NCI-H2081 (cell line): ENCODE measurements at places on chromosomes 5 and 9.

- no peak for DNase-seq
Observed at GRCh38 chr5:74624931-74625505, 15.5 kb downstream of the ENC1 start.

DNA sequence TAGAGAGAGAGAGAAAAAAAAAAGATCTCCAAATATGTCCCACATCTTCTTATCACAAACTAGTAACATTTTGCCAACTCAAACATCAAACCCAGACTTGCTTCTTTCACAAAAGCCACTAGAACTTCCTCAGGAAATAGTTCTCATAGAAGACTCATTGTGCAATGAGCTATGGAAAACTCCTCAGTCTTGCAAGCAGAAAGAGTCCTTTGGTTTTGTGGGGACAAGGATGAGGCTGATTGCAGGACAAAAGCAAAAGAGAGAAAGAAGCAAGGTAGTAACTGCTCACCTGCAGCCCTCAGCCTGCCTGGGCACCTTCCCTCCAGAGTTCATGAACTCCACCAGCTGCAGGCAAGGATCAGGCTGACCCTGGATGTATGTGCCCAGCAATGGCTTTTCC, 399.0 kb downstream of the IRX1 start:
- no peak for DNase-seq

DNA sequence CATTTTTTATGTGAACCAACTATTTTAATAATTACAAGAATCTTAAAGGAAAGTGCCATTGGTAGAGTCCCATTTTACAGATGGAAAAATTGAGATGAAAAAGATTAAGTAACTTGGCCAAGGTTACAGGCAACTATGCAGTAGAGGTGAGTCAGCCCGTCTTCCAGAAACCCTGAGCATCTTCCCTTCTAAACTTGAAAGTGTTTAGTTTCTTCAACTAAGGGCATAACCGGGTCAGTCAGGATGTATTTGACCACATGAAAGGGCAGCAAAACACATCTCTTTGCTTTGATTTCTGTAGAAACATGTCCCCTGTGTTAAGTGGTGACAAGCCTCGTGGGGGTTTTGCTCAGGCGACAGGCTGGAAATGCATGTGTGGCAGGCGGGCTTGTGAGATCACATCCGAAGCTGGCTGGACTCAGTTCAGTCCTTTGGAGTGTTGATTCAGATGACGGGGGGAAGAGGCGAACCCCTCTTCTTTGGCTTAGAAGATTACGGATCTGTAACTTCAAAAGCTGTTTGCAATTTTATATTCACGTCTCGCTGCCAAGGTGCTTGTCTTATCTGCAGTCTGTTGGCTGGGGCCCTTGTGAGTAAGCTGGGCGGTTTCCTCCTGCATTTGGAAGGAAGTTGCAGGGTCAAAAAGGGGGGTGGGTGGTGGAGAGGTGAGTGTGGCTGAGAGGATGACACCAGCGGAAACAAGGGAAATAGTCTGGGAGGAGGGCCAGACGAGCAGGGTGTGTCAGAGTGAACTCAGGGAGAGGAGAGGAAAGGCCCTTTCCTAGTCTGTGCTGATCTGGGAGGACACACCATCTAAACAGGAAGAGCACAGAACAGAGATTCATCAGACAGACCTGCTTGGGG, 78.9 kb upstream of the RPS23 start:
- DNase-seq: no peak

GRCh38 chr5:166581826-166582225, 1709.6 kb upstream of the WWC1 start:
- no peak for DNase-seq

DNA sequence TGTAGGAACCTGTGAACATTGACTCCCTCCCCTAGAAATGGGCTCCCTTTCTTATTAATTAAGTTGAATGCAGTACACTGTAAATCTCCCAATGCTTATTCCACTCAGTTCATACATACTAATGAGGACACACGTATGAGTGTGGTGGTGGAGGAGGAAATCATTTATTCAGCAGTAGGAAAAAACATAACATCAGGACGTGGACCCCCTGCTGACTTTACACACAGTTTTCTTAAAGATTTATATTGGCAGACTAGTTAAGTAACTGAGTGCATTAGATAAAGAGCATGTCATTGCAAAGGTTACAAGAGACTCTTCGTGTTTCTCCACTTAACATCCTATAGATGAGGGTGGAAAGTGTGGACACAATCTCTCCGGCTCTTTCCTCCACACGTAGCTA, 37.8 kb upstream of the SEMA6A start:
- DNase-seq: no peak

DNA sequence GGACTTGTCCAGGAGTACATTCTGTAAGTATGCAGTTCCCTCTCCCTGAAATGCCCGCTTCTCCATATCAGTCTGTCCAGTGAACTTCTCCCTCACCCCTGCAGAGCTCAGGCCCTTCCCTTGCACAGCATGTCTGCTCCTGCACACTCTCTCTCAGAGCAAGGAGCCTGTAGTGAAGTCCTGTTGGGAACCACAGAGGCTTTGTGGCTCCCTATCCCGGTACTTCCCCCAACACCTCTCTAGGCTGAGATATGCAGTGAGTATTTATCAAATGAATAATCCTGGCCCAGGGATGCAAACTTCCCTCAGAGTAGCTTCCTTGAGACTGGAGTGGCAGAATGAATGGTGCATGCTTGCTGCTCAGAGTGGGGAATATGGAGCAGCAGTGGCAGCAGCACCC, 48.8 kb downstream of the POC5 start:
- no peak for DNase-seq

DNA sequence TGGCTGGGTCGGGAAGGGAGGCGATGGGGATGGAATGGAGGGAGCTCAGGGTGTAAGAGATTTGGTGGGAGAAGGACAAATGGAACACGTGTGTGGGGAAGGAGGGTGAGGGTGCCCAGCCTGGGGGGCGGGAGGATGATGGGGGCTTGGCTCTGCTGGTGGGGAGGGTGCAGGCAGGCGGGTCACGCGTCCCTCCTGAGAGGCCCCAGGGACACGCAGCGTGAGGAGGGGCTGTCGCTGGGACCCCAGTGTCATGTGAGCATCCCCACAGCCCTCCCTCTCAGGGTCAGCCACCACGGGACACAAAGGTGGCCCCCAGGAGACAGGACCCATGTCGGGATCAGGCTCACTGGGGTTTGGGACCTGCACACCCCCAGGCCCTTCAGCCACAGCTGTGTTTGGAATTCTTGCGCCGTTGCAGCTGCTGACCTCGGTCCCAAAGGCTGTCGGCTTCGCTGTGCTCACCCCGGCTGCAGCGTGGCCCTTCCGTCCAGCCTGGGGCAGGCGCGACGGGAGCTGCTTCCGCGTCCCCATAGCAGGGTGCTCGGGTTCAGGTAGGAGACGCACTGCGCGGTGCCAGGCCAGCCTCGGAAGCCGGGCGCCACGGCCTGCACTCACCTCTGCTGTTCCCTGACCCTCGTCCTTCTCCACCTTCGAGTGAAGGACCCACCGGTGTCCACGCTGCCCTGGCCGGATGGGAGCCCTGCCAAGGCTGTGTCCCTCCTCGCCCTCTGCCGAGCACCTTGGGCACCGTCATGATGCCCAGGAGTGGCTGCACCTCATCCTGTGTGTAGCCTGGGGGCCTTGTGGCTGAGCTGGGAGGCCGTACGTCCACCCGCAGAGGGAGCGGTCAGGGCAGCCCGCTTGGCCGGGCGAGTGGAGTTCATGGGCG, 5.4 kb downstream of the SLC6A19 start:
- no peak for DNase-seq

DNA sequence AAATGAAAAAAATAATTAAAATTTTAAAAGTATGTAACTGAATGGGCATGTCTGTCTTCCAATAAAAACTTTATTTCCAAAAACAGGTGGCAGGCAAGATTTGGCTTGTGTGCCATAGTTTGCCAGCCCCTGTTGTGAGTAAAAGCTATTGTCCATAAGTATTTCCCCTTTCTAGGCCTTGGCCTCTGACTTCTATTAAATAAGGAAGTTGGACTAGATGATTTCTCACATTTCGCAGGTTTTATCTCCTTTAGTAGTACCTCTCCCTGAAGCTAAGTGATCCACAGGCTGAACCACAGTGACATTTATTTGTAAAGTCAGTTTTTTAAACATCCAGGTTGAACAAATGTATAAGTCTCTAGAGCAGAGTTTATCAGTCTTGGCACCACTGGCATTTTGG, 41.3 kb downstream of the RECK start:
- DNase-seq: no peak

- DNase-seq: no peak
Observed at GRCh38 chr5:126097876-126098275, 325.3 kb upstream of the GRAMD2B start.

DNA sequence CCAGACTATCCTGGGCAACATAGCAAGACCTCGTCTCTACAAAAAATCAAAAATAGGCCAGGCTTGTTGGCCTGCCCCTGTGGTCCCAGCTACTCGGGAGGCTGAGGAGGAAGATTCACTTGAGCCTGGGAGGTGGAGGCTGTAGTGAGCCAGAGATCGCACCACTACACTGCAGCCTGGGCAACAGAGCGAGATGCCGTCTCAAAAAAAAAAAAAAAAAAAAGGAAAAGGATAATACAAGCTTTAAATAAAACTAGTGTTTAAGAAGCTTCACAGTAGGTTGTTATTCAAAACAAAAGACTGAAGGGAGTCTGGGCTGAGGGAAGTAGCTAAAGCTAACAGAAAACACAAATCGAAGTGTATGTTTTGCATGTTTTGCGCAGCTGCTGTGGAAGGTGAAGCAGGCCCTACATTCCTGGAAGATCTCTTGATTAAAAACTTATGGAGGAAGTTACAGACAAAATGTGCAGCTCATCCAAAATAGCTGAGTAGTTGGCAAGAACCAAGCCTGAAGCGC, 581 bp upstream of the C9orf40 start:
- DNase-seq: no peak

DNA sequence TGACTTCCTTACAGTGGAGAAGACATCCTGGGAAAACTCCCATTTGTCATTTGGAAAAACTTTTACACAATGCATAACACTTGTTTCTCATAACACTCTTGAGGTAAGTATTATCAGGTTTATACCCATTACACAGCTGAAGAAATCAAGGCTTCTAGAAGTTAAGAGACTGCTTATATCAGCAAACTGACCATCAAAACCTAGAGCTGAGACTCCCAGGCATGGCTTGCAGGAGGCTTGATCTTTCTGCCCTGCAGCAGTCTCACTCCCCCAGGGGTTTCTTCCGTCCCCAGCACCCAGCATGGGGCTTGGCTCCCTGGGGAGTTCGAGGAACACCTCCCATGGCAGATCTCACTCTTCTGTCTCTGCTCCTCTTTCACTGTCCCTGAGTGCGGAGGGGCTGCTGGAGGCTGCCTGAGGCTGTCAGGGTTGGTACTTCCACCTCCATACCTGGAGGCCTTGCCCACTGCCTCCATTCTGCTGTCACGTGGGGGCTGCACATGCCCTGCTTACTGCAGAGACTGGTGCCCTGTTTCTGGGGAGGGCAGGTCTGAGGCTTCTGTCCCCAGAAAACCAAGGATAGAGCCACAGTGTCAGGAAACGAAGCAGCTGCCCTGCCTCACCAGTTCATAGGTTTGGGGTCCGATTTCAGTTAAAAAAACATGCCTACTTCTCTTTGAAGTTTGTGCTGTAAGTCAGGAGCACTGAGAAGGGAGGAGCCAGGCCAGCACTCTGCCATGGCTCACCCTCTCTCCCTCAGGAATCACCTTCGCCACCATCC, 202.5 kb downstream of the PAX5 start:
- DNase-seq: no peak

- no peak for DNase-seq
Observed at GRCh38 chr5:136957428-136957827, 541.7 kb downstream of the SPOCK1 start.

- no peak for DNase-seq
Observed at GRCh38 chr9:81844131-81844567, 84.1 kb upstream of the SPATA31D4 start.

DNA sequence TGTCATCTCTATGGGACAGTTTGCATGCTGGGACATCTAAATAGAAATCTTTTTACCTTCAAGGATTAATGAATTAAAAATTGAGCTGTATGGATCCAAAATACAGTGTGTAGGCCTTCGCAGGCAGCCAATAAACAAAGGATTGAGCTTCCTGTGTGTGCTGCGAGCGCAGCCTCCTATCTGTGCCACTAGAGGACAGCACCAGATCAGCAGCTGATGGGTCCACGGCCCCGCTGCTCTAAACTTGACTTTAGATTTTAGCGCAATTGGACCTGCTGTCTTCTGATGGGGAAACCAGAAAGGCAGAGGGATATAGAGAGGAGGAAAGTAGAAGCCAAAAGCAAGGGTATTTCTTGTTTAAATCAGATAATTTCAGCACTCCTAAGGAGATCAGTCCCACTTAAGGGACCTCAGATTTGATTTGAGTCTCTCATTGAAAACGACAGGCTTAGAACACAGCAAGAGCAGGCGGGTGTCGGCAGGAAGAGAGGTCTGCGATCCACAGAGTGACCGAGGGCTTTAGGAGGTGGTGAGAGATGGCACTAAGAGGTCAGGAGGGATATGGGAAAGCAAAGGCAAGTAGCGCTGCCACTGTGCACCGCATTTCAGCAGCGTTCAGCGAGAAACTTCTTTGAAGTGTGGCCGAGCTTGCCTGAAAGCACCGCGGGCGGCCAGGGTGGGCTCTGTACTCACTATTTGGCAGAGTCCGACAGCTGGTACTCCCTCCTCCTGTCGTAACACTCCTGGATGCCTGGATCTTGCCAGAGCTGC, 214.3 kb downstream of the GNA14 start:
- DNase-seq: peak; percentile 67

DNA sequence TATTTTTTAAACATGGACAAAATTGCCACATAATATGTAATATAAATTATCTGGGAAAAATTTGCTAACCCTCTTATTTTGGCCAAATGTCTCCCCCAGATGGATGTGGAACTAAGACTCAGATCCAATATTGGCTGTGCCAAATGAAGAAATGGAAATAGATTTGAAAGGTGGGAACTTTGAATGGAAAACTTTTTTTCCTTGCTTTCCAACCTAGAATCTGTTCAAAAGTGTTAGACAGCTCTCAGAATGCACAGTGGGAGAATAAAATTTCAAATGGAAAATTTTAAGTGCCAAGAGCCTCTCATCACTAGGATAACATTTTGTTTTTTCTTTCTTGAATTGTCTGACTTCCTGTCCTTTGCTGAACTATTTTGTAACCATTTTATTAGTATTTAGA, 142.6 kb upstream of the GAS1 start:
- DNase-seq: no peak
